ENCODE measurements at places on chromosomes 13 and 19.
A peak's percentile ranks its signal among the peaks of the same experiment; 100 is the strongest.

DNA sequence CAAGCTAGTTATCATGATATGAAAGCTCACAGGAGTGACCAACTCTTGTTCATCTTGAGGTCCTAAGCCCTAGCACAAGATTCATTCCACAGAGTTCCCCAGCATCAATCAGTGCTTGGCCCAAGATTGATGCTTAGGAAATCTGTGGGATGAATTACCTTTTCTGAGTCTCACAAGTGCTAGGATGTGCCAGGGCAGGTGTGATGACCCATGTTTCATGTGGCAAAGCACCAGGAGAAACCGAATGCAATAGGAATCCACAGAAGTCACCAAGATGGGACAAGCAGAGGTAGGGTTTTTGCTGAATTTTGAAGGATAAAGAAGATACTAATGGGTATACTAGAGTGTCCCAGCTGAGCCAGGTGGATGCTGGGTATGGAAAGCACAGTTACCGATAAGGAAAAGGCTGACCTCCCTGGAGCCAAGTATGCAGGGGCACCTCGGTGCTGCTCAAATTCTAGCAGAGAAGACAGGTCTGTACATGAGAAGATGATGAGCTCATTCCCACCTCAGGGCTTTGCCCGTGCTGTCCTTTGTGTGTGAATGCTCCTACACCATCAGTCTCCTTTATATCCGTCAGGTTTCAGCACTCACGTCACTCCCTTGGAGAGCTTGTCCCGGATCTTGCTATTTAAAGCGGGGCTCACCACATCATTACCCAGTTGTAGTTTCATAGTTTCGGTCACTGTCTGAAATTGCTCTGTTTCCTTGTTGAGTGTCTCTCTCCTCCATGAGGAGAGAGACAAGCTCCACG lies 168.9 kb upstream of the TSC22D1 start:
- no peak for DNase-seq

DNA sequence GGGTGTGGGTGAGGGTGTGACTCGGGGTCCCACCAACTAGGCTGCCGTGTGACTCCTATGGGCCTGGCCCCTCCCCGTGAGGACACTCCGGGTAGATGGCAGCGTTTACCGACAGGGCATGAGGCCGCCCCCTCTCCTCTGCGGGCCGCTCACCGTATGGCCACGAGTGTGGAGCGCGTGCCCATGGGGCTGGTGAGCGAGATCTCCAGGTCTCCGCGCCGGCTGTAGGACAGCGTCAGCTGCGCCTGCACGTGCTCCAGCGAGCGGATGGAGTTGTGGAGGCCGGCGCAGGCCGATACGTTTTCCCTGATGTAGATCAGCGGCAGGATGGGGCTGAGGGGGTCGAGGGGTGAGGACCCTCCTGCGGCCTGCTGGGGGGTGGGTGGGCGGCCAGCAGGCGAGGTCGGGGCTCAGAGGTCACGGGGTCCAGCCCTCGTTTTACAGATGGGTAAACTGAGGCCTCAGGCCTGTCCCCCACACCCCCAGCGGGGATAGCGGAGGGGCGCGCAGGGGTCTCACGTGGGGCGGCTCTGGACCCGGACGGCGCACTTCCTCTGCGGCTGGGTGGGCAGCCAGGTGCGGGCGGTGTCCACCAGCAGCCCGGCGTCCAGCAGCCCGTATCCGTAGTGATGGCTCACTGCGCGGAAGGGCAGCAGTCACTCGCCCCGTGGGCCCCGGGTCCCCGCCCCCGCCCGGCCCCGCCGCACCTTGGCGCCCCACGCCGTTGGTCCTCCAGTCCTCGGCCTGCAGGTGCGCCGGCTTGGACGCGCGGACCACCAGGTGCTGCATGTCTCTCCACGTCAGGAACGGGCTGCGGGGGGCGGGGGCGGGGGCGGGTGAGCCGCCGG lies 4.3 kb upstream of the C19orf25 start:
- peak; percentile 51 for DNase-seq

DNA sequence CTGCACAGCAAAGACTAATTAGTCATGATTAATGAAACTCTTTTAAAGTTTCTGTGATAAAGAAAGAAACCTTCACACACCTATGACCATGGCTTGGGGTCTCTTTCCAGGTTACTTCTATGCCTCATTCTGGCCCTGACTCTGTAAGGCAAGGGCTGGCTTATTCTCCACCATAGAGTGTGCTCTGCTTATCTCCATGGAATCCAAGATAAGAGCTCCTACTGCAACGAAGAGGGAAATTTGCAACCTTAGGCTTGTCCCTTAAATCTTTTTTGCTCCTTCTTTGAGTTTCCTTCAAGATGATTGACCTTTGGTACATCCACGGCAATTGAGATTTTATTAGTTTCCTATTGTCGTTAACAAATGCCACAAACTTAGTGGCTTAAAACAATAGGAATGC lies 239.9 kb downstream of the SPRY2 start:
- no peak for DNase-seq

DNA sequence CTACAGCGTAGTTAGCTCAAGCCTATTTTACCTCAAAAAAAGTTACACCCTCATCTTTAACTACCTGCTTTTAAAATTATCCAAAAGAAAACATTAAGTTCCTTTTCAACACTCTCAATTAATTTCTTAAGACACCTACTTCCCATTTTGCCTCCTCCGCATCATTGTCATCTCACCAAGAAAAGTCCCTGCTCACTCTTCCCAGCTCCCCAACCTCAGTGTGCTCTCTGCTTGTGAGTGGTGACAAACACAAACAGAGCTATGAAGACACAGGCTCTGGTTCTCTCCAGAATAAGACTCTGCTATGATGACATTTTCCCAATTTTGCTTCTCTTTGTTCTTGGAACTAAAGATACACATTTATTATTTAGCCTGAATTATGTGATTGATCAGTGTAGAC lies 385.1 kb upstream of the HTR2A start:
- no peak for DNase-seq
